ENCODE measurements at places on chromosomes 6 and 20.

- no peak for DNase-seq
These were observed 30.6 kb downstream of the SNAP25 start for GRCh38 chr20:10249048-10249770.

- DNase-seq, result no peak
These were observed 61.7 kb downstream of the CDH22 start for GRCh38 chr20:46246559-46246958.

DNA sequence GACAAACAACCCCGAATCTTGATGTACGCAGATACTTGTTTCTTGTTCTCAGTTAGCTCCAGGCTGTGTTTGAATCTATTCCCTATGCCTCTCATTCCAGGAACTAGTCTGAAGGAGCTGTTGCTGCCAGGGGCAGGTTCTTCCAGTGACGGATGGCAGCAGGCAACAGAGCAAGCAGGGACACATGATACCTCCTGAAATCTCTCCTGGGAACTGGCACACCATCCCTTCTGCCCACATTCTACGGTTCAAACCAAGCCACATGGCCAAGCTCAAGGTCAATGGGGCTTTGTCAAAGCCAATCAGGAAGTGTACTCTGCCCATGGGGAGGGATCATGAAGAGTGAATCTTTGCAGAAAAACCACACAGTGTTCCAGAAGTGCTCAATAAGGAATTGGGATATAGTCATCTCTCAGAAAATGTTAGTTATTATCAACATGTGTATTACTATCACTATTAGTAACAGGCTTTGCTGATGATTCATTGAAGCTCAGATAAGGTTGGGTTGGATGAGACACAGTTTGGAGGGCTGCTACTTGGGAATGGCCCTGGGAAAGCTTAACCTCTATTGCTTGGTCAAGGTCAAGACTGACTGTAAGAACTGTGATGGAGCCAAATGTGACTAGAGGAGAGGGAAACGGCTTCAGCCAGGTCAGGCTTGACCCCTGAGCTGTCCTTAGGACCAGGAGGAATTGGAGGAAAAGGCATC, 454.9 kb downstream of the PTPRT start:
- DNase-seq, result no peak

GRCh38 chr6:155077331-155077730, 82.2 kb downstream of the TIAM2 start:
- DNase-seq, result no peak

DNA sequence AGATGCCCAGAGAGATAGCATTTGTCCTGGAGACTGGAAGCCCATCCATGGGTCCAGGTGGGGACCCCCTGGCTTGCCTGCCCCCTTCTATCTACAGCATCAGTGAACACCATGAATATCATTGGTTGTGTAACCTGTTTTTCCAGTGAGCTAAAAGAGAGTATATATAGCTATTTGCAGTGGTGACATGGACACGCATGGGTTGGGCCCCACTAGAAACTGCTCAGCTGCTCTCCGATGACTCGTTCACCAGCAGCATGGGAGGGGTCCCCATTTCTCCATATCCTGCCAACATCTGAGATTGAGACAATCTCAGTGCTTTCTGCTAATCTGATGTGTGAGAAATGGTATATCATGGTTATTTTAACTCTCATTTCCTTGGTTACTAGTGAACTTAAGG, 4.0 kb upstream of the ZC3H12D start:
- DNase-seq, result no peak

DNA sequence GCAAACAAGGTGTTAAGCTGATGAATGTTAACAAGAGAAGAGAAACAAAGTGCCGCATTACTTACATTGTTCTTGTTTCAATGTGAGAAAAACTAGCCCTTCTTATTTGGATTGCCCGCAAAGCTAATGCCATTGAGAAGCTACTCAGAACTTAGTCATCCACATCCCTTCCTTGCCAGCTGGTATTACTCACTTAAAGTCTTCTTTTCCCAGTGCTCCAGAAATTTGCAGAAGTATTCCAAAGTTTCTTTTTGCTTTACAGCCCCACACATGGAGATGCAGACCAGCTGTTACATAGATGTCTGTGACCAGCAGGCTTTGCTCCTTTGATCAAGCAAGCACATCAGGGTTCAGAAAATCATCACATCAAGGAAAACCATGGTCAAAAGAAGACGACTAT, 529.0 kb downstream of the TBC1D32 start:
- no peak for DNase-seq

GRCh38 chr6:139336488-139336887, 38.0 kb downstream of the CITED2 start:
- peak; percentile 26 for DNase-seq

DNA sequence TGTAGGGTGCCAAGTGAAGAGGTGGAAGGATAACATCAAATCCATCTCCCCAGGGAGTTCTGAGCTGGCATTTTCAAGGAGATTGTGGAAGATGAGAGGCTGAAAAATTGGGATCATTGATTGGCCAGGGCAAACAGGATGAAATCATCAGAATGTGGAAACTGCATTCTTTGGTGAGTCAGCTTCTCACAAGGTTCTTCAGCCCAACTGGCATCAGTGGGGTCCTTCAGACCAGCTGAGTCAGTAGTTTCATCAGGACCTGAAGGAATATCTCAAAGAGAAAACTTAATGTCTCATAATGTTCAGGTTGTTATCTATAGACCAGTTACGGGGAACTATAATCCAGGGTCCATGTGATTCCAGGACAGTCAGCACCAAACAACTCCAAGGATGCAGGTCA, 195.8 kb downstream of the HAO1 start:
- peak; percentile 12 for DNase-seq

DNA sequence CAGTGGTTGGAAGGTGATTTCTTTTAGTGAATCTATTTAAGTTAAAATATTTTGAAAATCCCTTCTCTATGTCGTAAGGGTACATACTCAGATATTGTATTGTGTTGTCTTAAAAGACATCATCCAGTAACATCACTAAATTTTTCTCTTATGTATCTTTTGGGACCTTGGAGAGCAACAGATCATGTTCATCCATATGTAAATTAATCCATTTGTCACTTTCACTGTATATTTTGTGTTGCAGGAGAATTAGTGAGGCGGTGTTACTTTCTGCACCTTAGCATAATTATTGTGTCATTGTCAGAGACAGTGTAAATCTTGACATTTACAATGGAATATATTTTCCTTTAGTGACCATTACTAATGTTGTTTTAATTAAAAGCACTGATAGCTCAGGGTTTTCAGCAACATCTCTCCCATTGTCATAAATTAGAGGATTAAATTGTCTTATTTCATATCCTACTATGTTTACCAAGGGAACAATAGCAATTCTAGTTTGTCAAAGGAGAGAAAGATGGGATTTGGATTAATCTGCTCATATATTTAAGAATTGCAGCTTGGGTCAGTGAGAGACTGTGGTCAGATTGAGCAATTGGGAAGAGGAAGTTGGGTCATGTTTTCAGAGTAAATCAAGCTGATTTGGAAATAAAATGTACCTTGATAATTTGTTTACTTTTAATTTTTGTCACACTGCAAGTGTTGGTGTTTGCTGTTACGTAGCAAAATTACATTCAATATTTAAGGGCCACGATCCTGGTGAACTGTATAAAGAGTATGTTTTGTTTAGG, 22.7 kb downstream of the DOK5 start:
- DNase-seq, result no peak

DNA sequence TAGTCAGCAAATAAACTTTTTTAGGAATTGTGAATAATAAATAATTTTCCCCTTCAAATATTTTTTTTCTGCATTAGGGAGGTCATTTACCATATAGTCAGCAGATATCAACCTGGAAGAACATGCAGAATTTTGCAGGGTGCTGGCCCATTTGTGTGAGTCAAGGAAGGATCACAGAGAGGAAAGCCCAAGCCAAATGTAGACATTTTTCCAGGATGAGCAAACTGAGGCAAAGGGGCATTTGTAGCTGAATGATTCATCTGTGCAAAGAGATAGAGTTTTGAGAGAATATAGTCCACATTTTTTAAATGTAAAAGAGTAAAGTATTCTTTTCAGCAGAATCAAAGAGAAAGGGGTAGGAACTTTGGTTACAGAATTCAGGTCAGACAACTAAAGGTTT, 555.5 kb upstream of the MARCKS start:
- no peak for DNase-seq

- no peak for DNase-seq
These were observed 73.8 kb upstream of the CD93 start for GRCh38 chr20:23159947-23160318.

DNA sequence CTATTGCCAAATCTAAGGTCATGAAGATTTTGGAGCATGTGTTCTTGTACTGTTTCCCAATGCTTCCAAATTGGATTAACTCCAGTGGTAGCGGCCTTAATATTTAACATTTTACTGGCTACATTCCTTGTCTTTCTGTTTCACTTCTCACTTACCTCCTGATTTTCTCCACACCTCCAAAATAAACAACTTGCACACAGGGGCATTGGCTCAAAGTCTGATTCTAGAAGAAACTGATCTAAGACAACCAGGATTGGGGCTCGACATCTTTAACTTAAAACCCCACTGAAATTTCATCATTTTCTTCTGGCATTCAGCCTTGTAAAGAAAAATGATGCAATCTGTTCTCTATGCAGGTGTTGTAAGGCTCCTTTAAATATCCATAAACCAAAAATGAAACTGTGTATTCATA, 557.9 kb upstream of the ID4 start:
- peak; percentile 18 for DNase-seq

DNA sequence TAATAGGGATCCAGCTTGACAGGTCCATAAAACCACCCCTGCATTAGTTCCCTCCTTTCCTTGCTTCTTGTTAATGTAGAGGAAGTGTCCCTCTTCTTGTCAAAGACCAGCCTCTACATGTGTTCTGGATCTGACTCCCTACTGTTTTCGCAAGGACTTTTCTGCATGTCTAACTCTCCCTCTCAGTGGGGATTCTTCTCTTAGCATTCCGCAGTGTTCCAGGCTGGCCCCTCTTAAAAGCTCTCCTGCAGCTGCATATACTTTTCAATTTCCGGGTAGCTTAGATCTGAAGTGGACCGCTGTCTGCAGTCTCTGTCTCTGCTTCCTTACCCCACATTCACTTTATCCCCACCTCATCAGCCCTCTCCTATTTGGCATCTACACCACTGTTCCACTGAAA, 96.1 kb upstream of the MAN1A1 start:
- no peak for DNase-seq

DNA sequence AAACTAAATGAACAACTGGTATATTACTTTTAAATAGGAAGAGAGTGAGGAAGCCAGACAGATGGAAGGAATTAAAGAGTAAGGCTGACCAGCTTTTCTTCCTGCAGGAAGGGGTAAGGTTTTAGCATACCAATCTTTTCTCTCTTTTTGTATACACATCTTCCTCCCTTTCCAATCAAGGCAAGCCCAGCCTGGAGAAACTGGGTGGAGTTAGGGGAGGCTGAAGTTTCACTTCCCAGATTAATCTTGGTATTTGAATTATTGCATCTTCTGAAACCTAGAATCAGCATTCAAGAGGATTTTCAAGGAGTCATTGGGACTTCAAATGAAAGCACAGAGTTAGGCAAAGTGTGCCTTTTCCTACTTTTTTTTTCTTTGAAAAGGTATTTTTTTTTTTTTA, 33.1 kb downstream of the TMEM14A start:
- DNase-seq, result no peak

GRCh38 chr6:32816746-32817204, at the start of gene HLA-DOB:
Gene HLA-DOB, minus strand, starts transcription at chr6:32817002. Its CDS starts 51 bp downstream, at chr6:32816951.
- DNase-seq, result no peak

GRCh38 chr6:98974309-98974708, 26.6 kb upstream of the FBXL4 start:
- DNase-seq, result no peak

DNA sequence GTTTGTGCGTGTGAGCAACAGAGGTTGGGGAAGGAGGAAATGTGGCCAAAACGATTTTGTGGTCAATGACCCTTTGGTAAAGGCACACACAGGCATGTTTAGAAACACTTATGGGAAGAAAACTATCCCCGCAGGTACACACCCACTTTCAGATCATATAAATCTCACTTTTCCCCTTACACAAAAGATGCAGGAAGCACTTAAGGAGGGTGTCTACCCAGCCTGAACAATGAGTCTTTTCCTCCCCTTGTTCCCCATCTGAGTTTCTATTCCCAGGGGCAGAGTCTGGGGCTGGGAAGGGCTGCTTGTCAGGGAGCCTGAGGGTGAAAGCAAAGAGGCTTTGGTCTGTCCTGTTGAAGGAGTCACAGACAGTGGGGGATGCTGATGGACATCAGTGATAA, 193.2 kb upstream of the SALL4 start:
- DNase-seq, result no peak

DNA sequence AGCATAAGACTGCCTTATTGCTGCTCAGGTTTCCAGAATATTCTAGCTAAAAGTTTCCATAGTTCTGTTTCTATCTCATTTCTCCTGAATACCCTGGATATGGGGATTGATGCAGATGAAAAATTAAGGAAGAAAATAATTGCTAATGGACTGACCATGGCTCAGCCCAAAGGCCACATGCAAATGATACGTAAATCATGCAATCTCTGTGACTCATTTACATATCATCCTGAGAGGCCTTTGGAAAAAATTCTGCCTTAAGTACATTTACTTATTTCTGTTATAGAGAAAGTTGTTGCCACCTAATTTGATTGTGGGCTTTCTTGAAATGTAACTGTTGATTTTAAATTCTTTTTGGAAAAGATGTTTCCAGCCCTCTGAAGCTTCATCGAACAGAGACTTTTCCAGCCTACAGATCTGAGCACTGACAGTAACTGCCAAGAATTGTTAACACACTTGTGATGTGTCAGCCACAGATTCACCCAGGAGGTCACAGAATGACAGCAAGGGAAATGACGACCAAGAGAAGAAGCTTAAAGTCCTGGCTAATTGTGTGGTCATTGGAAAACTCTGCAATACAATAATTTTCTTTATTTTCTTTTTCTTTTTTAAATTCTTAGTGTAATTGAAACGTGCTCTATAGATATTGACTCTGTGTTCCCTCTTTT, 174.8 kb downstream of the DOK5 start:
- no peak for DNase-seq
